Activated CD4-positive, alpha-beta T cell treated with anti-CD3 and anti-CD28 coated beads, Interleukin-2, amount 50 U/mL, for 1 hour (primary cell): ENCODE measurements at places on chromosomes 7 and 10.

GRCh38 chr10:113121153-113121552 lies 171.1 kb downstream of the TCF7L2 start:
- DNase-seq, result no peak

- DNase-seq, result no peak
These were observed 29.0 kb downstream of the TRIM8 start for GRCh38 chr10:102673236-102673818.

- no peak for DNase-seq
These were observed 67.0 kb downstream of the WDR37 start for GRCh38 chr10:1123198-1123597.

- no peak for DNase-seq
These were observed 300.7 kb upstream of the CELF2 start for GRCh38 chr10:10716972-10717371.

GRCh38 chr10:23742368-23742767 lies 303.5 kb downstream of the OTUD1 start:
- no peak for DNase-seq

DNA sequence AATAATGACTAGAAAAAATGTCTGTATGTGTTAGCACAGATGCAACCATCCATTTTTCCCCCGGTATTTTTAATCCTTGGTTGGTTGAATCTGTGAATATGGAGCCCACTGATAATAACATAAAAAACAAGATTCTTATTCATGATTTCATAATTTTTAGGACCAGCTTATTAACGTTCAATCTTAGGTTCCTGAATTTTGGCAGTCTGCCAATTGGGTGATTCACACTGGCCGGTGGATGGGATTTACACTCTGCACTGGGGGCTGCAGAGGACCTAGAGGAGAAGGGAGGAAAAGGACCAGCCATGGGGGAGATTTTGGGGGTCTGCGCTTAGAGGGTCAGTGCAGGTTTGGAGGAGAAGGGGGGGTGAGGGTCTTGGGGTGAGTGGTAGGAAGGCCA lies 327.9 kb downstream of the ACTR3B start:
- no peak for DNase-seq

GRCh38 chr10:124049484-124049883 lies 43.9 kb downstream of the CHST15 start:
- DNase-seq, result no peak

- DNase-seq, result no peak
These were observed 562.0 kb upstream of the SEMA3D start for GRCh38 chr7:85748861-85749260.

DNA sequence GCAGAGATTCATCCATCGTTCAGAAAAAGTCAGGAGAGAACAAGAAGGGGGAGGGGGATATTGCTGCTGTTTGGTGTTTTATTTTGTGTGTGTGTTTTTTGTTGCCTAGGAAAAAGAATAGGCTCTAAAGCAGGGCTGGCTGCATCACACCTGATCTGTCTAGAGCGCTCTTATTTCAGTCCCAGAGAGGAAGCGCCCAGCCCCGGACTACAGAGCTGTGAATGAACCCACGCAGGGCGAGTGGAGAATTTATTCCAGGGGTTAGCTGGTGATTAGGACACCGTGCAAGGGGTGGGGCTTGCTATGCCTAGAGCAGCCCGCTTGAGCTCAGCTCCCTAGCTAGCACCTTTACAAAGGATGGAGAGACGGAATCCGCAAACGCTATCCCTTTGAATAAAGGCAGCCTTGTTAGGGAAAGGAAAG lies 621 bp upstream of the FAM13C start:
- peak; percentile 1 for DNase-seq

DNA sequence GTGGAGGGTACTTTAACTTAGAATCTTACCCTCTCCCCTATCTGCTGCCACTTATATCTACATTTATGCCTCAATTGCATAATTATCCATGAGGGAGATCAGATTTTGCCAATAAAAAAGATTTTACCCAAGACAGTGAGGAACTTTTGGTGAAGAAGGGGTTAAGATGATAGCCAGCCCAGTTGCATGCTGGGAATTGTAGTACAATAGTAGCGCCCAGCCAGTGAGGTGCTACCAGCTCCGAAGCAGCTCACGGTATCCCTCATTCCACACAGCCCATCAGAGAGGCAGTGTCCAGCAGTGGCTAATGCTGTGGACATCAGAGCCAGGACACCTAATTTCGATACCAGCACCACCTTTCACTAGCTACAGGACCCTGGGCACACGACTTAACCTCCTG lies 5.9 kb upstream of the LGI1 start:
- peak; percentile 6 for DNase-seq

DNA sequence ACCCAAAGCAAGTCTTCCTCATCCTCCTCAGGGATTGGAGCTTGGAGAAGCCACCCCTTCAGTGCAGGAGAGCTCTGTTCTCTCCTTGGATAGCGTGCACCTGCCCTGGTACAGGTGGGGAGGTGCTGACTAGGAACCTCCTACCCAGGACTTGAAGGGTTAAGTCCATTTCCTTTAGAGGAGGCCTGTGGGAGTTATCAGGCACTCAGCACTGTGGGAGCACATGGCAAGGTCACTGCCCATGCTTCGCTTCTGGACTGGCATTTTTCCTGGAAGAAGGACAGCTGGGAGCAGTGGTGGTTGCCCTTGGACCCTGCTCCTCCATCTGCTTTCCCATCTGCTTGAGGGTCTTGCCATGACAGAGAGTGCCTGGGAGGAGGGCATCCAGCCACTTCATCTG lies 142.8 kb downstream of the CXCL12 start:
- no peak for DNase-seq

GRCh38 chr7:158695726-158696452 lies 8.7 kb downstream of the NCAPG2 start:
- peak; percentile 40 for DNase-seq

- no peak for DNase-seq
These were observed 26.9 kb upstream of the MKLN1 start for GRCh38 chr7:131300572-131301466.

DNA sequence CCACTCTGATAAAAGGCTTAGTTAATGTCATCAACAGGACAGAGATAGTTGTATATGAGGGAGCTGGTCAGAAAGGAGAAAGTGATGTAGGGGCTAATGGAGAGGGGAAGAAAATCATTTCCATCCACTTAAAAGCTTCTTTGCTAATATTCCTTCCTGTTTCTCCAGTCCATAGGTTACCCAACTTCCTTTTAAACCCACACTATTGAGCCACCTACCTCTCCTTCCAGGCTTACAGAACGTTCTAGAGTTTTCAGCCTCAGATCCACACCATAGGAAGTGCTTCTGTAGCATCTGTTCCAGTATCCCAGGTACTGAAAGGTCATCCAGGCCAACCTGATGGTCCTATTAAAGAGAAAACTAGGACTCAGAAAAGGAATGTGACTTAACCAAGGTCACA lies 28.2 kb downstream of the STRIP2 start:
- DNase-seq, result no peak

- DNase-seq, result no peak
These were observed 217.7 kb upstream of the KCND2 start for GRCh38 chr7:120055300-120055699.

- peak; percentile 66 for DNase-seq
These were observed 11.5 kb upstream of the OGA start for GRCh38 chr10:101829561-101830315.

DNA sequence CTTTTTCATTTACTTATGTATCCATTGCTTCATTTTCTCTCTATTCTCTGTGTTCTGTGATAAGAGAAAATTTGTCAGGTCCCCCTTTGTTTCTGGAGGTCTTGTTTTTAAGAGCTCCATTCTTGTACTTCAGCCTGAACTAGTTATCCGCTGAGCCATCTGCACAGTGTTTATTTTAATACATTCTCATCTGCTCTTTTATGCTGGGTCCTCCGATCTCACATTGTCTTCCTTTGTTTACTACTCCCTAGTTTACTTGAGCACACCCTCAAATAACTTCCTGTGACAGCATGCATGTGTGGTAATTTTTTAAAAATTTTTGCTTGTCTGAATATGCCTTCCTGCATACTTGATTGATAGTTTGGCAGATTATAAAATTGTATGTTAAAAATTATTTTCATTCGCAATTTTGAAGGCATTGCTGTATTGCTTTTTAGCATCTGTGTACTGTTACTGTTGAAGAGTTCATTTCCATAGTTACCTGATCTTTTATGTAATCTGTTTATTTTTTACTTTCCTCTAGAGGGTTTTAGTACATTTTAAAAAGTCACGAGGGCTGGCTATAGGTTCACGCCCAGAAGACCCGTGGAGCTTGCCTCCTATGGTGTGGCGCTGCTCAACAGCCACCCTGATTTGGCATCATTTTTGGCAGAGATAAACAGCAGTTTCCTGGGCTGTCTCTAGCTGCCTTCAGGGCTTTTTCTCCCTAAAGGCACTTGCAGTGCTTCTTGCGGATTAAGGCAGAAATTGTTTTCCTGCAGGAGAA lies 31.9 kb downstream of the RSBN1L start:
- DNase-seq, result no peak

GRCh38 chr7:111654343-111654742 lies 92.1 kb upstream of the IMMP2L start:
- DNase-seq, result no peak

- DNase-seq, result no peak
These were observed 259.8 kb downstream of the GLI3 start for GRCh38 chr7:41977151-41977651.

GRCh38 chr7:118648002-118648401 lies 423.5 kb downstream of the ANKRD7 start:
- no peak for DNase-seq
